Karpas-422 (cell line): ENCODE measurements at places on chromosomes 6 and 20. TPM values are rescaled to one million over a fixed set of nuclear protein-coding genes. Genes with fewer than 3 reads are reported as not detected.
A peak's percentile ranks its signal among the peaks of the same experiment; 100 is the strongest.

The NSFL1C gene
- total RNA-seq, result 19.4 and 20.9 TPM in 2 replicates

The KCNQ5 gene
- 29.1 and 50.5 TPM in 2 replicates for total RNA-seq

The DLL1 gene
- total RNA-seq, result 0.18 and 0.26 TPM in 2 replicates

The CLDN20 gene
- total RNA-seq, result not detected in 2 replicates

The MROH8 gene
- 1.3 and 1.9 TPM in 2 replicates for total RNA-seq

The NOX3 gene
- not detected in 2 replicates for total RNA-seq

The GPR63 gene
- not detected in 2 replicates for total RNA-seq

GRCh38 chr6:17527076-17527475, 73.0 kb upstream of the FAM8A1 start:
- DNase-seq, result no peak

DNA sequence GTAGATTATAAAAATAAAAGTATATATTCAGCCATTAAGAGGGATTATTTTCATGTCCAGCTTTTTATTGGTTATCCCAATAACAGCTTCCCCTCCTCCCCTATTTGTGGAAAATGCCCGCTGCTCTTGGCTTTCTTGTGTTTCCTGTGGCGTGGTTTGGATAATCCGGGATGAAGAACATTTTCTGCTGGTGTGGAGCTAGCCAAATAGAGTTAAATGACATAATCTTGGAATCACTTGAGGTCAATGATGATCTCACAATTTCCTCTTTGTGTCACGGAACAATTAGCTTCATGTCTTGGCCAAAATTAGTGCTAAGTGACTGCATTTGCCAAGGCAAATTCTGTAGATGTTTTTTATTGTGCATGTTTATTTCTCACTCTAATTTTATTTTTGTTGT, 394.0 kb downstream of the LAMA2 start:
- no peak for DNase-seq

DNA sequence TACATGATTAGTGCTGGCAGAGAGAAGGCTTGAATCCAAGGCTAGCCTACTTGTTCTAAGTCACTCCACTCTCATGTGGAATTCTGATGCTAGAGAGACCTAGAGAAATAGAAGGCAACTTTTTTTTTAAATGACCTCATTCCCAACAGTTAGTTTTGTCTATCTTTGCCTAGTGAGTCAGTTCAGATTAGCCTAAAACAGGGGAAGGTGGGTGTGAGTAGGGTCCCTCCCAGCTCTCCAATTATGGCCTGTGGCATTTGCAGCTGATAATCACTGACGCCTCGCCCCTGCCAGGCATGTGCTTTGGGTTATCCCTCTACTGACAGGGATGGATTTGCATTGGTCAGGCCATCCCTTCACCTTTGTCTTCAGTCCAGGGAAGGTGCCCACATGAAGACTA, 13.6 kb downstream of the TXLNB start:
- peak; percentile 47 for DNase-seq

GRCh38 chr20:38836991-38837390, 31.5 kb downstream of the PPP1R16B start:
- DNase-seq, result no peak

DNA sequence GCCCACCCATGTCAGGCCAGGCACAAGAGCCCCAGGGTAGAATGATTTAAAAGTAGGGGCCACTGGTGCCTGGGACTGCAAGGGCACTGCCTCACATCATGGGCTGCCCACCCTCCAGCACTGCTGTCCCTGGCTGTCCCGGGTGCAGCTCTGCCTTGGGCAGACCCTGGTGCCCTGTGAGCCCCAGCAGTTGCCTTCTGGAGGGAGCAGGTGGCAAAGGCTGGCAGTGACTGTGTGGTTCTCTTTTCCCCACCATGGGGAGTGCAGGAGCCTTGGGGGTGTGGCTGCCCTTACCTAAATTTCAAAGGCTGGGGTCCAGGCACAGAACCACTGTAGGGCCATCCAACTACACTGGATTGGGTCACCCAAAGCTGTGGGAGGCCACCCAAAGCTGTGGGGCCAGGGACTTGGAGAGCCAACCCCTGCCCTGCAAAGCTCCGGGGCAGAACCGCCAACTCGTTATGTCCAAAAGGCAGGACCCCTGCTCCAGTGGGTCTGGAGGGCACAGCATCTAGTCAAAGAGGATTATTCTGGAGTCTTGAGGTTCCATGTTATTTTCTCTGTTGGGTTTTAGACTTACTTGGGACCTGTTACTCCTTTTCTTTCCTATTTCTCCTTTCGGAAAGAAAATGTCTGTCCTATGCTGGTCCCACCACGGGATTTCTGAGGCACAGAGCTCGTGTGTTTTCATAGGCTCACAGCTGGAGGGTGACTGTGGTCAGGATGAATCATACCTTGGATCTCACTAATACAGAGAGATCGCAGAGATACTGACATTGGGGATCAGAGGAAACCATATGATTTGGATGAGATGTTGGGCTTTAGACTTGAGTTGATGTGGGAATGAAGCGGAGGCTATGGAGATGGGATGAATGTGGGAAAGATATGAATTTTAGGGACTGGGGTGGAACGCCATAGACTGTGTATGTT, 65.3 kb downstream of the RAMACL start:
- no peak for DNase-seq

DNA sequence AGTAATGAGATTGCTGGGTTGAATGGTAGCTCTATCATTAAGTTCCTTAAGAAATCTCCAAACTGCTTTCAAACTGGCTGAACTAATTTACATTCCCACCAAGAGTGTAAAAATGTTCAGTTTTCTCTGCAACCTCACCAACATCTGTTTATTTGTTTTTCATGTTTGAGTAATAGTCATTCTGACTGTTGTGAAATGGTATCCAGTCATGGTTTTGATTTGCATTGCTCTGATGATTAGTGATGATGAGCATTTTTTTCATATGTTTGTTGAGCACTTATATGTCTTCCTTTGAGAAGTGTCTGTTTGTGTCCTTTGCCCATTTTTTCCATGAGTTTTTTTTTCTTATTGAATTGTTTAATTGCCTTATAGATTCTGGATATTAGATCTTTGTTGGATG, 24.9 kb downstream of the DEFB125 start:
- no peak for DNase-seq

DNA sequence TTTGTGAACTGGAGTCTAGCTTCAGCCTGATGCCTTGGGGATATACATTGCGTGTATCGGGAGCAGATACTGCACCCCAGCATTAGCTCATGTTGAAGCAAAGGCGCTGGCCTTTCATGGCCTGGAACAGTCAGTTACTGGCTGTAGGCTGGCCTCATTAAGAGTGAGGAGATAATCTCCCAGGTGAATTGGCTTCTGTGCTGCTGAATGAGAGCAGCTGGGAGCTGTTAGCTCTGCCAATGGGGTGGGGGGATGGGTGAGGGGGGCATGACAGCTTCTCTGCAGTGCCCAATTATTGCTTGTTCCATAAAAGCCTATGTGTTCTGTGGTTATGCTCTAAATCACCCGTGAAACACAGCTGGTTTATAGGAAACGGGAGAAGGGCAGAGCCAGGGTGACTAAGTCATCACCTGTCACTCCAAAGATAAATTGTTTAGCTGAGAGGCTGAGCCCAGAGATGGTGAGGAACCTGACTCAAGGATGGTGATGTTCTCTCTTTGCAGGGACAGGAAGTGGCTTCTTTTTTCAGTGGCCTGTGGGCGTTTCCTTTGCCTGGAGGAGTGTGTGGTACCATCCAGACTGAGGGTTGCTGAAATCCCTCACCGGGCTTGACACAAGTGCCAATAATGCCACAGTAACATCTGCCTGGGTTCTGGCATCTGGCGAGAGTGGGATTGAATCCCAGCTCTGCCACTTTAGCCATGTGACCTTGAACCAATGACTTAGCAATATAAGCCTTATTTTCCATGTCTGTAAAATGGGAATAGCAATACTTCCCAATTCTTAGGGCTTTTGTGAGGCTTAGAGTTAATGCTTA, 170.8 kb downstream of the BCAS1 start:
- peak; percentile 62 for DNase-seq

- no peak for DNase-seq
These were observed 171.6 kb upstream of the PHACTR1 start for GRCh38 chr6:12544821-12545565.

DNA sequence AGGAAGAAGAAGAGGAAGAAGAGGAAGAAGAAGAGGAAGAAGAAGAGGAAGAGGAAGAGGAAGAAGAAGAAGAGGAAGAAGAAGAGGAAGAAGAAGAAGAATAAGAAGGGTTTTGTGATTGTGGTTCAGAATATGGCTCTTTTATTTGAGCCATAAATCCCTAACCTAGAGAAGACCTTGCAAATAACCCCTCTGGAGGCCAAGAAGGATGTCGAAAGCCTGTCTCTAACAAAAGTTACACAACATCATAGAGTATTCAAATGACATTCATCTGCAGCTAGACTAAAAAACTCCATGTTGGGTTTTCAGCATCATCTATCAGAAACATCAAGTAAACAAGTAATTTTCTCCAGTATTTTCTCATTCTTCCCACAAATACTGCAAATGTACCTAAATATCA, 100.9 kb downstream of the RNASET2 start:
- DNase-seq, result no peak

DNA sequence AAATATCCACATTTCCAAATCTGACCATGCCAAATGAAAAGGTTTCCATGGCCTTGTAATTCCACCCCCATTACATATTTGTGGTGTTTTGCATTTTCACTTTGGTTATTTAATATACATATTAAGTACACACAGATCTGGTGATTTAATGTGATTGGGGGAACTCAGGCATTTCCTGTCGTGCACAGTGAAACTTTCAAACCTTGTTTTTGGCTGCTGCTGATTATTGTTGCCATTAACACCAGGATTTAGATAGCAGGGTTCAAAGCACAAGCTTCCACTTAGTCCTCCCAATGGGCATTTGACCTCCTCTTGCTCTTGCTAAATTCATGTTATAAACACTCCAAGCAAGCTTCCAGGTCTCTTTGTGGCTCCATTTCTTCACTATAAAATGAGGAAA, 166.5 kb downstream of the SOBP start:
- DNase-seq, result peak; percentile 76
